IPS DF 19.7 (cell line): ENCODE measurements at places on chromosomes 4 and X.

DNA sequence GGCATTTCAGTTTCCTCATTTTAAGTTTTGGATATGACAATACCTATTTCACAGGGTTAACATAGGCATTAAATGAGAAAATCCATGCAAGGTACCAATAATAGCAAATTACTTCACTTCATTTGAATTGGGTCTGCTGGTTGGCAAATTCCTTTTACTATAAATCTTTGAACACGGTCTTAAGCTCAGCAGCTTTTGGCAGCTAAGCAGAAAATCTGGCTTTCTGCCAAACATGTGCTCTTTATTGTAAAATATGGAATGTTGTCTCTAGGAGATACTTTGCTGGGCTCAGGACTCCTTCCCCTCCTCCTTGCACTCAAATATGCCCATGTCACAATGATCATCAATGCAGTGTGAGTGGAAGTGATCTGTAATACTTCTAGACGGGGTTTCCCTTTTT lies 16.8 kb upstream of the DMP1 start:
- no peak for DNase-seq

- no peak for DNase-seq
These were observed 93.2 kb upstream of the PRKX start for GRCh38 chrX:3806630-3807029.

GRCh38 chrX:154373340-154374306 lies 811 bp downstream of the FLNA start:
- no peak for DNase-seq

DNA sequence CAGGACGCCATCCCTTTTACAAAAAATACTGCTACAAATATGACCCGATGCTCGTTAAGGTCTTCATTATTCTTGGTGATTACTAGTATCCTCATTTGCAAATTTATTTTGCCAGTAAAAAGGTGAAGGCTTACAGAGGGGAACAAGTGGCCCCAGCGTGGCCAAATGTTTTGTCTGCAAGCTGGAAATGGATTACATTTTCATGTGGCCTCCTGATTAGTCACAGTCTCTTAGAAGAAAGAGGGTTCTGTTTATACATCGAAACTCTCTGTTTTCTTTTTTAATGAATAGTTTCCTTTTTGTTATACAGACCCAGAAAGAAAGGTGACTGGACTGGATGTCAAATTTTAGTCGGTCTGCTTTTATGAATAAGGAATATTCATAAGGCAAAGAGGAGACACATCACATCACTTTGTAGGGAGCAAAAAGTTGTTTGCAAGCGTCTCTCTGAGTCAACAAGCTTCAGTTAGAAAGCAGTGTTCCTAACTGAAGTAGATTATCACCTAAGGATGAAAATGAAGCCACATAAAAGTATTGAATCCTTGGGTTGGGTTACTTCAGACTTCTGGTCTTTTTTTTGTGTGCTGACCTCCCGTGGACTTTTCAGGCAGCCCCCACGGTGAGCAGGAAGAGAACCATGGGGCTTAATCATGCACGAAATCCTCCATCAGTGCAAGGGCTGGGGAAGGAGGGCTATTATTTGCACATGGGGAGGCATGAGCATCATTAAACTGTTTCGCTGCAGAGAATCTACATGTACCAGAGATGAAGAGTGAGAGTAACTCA lies 125.6 kb downstream of the ARSF start:
- no peak for DNase-seq

DNA sequence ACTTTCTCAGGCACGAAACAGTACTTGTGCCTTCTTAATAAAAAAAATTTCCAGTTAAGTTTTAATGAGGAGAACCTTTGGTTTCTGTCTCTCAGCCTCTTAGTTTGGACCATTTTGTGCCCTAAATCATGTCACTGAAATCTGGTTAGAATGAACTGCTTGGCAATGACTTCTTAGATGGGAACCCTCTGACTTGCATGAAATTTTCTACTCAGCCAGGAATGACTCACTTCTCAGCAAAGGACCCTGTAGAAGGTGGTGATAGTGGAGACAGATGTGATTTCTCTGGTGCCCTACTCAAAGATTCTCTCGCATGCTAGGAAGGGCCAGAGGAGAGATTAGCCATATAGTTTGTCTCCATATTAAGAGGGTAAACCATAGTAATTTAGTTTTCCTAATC lies 50.5 kb downstream of the RASL11B start:
- no peak for DNase-seq
